ENCODE measurements at places on chromosomes 1 and 21.

DNA sequence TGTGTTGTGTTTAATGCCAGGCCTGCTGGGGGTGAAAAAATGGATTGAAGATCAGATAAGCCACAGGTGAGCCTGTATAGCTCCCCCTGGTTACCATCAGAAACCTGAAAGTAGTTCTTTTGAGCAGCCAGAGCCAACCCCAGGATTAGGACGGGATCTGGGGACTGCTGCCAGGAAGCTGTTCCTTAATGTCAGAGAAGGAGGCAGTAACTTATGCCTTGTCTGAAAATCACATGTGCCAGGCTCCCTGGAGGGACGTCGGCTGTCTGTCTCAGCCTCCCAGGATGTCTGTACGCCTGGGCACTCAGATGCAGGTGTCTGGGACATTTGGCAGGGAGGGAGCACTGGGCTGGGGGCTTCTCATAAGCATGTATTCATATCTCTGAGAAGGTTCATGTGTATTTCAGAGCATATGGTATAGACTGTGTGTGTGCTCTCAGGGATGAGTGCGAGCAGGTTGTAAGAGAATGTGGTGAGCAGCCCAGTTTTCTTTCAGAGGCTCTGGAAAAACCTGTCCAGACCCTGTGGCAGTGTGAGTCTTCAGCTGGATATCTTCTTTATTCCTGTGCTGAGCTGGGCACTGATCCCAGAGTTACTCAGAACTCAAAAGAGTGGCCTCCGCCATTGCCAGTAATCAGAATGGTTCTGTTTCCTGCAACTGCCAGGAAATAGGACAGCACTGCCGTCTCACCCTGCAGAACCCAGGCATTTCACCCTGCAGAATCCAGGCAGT lies 2.8 kb downstream of the FAM43B start:
- no peak for DNase-seq

DNA sequence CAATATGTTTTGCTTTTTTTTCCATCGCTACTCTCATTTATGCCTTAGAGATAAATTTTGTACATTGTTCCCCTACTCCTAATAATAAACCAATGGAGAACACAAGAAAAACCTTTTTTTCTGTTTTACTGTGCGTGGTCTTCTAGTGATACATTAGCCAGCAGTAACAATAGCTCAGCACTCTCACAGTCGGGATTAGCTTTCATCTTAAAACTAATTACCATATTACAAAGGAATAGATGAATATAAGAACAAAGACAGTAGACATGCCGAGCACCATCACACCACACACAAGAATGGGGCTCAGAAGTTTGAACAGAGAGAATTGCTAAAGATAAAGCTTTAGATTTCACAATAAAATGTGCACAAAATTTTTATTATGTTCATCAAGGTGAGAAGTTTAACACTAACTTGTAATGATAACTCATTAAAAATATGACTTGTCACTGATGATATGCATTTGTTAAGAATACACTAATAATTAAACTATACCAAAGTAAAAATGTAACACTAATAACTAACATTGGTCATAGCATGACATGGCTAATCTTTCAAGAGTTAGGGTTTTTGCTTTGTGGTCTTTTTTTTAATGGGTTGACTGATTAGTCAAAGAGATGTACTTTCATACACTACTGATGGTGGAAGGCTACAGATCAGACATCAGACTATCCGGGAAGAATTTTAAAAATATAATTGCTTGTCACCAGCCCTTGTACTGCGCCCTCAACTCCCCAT lies 61.8 kb downstream of the EXTL2 start:
- no peak for DNase-seq

- no peak for DNase-seq
Measured at GRCh38 chr1:198677027-198677426, 38.2 kb downstream of the PTPRC start.

GRCh38 chr1:206706806-206707366 lies 22.2 kb downstream of the MAPKAPK2 start:
- DNase-seq: no peak

GRCh38 chr1:158607296-158607695 lies 2.2 kb downstream of the OR10Z1 start:
- DNase-seq: no peak

Measured in stimulated activated CD8-positive, alpha-beta memory T cell treated with anti-CD3 and anti-CD28 coated beads, Interleukin-7, amount 100 ng/mL, for 24 hours (primary cell).